ENCODE measurements at places on chromosomes 1 and 21. TPM values are rescaled to one million over a fixed set of nuclear protein-coding genes. Genes with fewer than 3 reads are reported as not detected.

DNA sequence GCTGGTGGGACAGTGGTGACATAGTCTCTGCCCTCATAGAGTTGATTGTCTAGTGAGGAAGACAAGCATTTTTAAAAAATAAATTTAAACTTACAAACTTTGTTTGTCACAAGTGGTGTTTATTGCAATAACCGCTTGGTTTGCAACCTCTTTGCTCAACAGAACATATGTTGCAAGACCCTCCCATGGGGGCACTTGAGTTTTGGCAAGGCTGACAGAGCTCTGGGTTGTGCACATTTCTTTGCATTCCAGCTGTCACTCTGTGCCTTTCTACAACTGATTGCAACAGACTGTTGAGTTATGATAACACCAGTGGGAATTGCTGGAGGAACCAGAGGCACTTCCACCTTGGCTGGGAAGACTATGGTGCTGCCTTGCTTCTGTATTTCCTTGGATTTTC, 58.4 kb downstream of the LAMC2 start:
- DNase-seq = no peak

DNA sequence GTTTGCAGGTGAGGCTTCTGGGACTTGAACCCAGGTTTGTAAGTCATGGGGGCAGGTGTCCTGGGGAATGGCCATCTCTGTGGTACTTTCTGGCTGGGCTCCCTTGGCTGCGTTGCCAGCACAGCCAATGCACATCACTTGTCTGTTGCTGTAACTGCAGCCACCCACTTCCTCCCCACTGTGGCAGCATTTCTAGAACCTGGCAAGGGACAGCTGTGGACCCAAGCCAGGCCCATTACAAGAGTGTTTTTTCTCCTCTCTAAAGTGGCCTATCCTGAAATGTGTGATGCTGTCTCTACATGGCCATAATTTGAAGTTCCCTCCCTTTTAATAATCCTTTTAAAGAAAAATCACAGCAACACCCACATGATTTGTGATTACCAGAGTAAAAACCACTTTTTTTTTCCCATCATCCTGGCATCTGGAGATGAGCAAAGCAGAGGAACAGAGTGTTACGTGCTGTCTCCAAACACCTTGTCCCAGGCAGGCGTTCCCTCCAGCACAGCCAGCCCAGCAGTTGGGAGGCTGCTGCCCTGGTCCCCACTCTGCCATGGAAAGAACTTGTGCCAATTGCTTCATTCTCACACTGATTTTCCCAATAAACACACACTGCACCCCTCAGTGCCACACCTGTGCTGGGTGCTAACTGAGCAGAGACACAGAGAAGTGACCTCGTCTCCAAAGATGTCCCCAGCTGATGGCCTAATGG, 360.6 kb upstream of the USP24 start:
- DNase-seq = no peak

DNA sequence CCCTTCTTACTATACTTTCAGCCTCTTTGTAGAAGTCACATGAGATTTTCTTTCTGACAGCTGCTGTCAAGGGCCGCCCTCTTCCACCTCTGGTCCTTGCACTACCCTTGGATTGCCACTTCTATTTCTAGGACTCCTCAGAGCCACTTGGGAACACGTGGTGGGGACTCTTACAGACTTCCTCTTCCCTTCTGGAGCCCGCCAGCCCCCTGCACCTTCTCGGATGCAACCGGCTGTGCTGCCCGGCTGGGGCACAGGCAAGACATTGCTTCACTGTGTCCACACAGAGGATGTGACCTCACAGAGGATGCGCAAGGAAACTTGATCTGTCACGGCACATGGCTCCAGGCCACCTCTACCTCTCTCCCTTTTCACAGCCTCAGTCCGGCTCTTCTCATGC, 2.4 kb upstream of the IKBKE start:
- no peak for DNase-seq

GRCh38 chr1:202700061-202700460, 10.2 kb downstream of the SYT2 start:
- no peak for DNase-seq

- DNase-seq = no peak
Measured at GRCh38 chr1:194952171-194952570, 1656.1 kb downstream of the KCNT2 start.

DNA sequence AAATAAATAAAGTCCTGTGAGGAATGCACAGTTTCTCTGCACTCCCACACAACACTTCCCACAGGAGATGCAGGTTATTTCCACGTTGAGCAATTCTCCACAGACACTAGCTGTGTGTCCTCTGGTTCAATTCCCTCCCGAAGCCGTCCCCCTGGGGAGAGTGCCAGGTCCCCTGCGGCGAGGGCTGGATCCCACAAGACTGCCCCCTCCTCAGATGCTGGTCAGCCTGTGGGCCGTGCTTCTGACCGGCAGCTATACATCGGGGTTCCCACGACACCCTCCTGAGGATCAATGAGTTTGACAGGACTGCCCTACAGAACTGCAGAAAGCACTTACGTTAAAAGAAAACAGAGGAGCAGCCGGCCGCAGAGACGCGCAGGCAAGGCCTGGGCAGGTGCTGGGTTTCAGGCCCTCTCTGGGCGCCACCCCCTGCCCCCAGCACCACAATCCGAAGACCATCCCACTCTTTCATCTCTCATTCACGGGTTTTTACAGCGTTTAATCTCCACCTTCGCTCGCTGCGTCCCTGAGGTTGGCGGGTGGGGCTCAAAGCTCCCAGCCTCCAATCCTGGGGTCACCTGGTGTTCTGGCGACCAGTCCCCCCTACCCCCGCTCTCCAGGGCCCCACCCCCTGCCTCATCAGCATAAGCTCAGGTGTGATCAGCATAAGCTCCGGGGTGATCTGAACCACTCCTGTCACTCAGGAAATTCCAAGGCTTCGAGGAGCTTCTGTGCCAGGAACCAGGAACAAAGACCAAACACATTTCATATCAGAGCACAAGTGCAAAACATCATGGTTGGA, 9.3 kb downstream of the SLC35E2B start:
- DNase-seq = no peak

DNA sequence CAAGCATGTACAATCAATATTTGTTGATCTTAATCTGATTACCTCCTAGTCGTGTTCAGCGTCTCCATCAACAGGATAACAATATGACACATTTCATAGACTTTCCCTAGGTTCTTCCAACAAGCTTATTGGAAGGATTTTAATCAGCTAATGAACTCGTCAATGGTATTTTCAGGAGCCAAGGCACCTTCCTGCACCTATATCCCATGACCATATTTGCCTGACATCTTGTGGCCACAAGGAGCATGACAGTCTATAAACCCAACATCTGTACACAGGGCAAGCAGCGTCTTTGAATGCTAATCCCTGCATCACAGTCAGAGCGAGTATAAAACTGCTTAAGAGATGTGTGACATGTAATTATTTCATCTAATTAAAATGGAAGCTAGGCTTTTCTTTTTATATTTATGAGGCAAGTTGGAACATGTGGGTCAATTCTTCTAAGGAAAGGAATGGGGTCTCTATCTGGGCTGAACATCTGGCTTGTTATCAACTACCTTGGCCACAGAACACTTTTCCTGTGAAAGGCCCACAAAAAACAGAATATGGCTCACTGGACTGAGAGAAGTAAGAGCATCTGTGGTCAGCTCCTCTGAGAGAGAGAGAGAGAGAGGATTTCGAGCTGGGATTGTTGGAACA, 388.8 kb downstream of the NTNG1 start:
- DNase-seq = no peak

DNA sequence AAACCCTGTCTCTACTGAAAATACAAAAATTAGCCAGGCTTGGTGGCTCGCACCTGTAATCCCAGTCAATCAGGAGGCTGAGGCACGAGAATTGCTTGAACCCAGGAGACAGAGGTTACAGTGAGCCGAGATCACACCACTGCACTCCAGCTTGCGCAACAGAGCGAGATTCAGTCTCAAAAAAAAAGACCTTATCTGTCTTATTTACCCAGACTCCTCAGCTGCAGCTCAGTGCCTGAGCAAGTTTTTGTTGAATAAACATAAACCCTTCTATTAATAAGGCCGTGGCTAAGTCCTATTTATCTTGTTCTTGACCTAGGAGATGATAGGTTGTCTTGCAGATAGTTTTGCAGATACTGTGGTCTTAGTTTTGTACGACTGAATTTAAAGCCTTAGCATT, 136.4 kb upstream of the TMEM51 start:
- DNase-seq = no peak

The A3GALT2 gene
- total RNA-seq = not detected

The DYNLT4 gene
- 4.3 TPM for total RNA-seq

The KCNJ6 gene
- total RNA-seq = not detected

The C1orf105 gene
- not detected for total RNA-seq

The LCE2A gene
- total RNA-seq = not detected

The CD52 gene
- 1.2 TPM for total RNA-seq

The TRIM67 gene
- total RNA-seq = not detected

The TNFRSF4 gene
- 0.38 TPM for total RNA-seq
